ENCODE measurements at places on chromosomes 16 and 17.

GRCh38 chr17:78819806-78820792 lies 20.5 kb downstream of the USP36 start:
- DNase-seq, result no peak

DNA sequence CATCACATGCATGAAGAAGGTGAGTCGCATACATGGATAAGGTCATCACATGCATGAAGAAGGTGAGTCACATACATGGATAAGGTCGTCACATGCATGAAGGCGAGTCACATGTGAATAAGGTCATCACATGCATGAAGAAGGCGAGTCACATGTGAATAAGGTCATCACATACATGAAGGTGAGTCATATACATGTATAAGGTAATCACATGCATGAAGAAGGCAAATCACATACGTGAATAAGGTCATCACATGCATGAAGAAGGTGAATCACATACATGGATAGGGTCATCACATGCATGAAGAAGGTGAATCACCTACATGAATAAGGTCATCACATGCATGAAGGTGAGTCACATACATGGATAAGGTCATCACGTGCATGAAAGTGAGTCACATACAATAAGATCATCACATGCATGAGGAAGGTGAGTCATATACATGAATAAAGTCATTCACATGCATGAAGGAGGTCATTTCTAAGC lies 105.1 kb upstream of the SDK2 start:
- DNase-seq, result no peak

DNA sequence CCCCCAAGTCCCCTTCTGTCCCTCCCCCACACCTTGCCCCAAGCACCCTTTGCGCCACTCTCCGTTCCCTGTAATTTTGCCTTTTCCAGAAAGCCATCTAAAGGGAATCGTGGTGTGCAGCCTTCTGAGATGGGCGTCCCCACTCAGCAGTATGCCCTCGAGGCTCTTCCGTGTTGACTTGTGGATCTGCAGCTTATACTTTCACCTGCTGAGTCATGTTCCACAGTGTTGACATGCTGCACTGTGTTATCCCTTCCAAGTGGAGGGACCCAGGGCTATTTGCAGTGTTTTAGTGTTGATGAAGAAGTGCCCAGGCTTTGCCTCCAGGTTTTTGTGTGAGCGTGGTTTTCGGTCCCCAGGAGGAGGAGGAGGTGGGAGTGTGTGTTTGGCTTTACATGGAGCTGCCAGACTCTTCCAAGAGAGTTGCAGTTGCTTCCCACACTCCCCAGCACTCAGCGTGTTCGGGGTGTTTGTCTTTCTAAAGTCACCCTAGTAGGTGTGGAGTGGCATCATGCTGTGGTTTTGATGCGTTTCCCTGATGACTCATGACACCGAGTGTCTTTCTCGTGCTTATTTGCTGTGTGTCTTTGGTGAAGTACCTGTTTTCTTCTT lies 32.1 kb upstream of the JPT2 start:
- DNase-seq, result no peak

- DNase-seq, result no peak
Measured at GRCh38 chr17:44137891-44138709, 3.6 kb upstream of the HROB start.

- DNase-seq, result no peak
Measured at GRCh38 chr17:28916302-28916934, 13.5 kb upstream of the DHRS13 start.

DNA sequence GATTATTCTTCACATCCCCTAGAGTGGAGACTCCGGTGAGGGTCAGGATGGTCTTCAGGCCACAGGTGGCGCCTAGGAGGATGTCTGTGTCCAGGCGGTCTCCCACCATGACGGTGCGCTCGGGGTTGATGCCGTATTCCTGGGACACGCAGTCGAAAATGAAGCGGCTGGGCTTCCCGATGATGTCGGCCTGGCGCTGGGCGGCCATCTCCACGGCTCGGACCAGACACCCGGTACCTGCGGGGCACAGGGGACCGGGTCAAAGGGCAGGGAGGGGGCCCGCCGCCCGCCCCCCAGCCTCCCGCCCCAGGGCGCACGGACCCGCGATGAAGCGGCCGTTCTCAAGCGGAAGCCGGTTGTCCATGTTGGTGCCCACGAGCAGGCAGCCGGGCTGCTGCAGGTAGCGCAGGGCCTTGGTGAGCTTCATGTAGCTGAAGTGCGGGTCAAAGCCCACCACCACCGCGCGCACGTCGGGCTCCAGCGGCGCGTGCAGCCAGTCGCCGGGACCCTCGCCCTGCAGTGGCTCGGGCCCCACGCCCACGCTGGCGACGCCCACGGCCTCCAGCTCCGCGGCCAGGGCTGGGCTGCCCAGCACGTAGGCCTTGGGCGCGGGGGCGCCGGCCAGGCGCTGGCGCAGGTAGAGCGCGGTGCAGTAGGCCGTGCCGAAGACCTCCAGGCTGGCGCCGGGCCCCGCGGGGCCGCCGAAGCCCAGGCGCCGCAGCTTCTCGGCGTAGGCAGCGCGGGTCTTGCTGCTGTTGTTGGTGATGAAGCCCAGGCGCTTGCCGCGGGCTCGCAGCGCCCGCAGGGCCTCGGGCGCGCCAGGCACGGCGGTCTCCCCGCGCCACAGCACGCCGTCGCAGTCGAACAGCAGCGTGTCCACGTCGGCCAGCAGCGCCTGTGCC lies 572 bp downstream of the PGP start:
- DNase-seq, result no peak

DNA sequence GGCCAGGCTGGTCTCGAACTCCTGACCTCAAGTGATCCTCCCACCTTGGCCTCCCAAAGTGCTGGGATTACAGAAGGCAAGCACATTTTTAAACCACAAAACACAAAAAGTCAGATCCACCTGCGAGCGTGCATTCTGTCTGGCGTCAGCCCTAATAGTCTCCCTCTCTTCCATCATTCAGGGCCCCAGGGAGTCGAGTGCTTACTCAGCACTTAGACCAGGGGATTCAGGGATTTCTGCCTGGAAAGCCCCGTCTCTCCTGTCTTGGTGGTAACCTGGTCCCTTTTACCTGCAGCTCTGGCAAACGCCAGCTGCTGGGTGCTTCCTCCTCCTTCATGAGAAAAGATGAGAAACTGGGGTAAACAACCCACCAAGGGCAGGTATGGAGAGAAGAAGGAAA lies 443.1 kb downstream of the SOX9 start:
- no peak for DNase-seq

- DNase-seq, result no peak
Measured at GRCh38 chr17:2312736-2313135, 9.0 kb downstream of the SRR start.

GRCh38 chr17:81179220-81179619 lies 13.2 kb upstream of the AATK start:
- DNase-seq, result no peak

DNA sequence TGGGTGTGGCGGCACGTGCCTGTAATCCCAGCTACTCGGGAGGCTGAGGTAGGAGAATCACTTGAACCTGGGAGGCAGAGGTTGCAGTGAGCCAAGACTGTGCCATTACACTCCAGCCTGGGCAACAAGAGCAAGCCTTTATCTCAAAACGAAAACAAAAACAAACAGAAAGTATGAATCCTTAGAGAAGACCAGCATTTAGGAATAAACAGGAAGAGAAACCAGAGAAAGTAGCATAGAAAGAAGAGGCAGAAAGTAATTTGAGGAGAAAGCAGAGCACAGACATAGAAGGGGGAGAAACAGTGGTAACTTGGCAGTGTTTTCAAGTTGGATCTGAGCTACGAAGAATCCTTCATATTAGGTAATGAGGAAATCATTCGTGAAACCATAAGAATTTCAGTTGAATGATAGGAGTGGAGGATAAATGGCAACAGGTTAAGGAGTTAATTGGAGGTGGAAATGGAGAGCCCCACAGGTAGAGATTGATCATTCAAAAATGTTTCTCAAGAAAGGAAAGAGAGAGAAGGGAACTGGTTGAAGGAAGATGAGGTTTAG lies 9.7 kb upstream of the CCL2 start:
- DNase-seq, result no peak

DNA sequence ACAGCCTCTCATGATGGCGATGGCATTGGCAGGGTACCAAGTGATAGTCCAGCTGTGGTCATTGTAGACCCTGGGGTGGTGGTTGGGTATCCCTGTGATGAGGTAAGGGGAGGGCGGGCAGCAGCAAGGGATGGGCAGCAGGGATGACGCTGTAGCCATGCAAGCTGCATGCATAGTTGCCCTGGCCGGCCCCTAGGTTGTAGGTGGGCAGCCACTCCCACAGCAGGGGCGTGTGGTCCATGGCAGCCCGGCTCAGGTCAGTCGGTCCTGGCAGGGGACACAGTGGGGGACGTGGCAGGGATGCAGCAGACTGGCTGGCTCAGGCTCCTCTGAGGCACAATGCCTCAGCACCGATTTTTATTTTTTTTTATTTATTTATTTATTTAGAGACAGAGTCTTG lies 8.7 kb downstream of the DRC3 start:
- DNase-seq, result no peak

DNA sequence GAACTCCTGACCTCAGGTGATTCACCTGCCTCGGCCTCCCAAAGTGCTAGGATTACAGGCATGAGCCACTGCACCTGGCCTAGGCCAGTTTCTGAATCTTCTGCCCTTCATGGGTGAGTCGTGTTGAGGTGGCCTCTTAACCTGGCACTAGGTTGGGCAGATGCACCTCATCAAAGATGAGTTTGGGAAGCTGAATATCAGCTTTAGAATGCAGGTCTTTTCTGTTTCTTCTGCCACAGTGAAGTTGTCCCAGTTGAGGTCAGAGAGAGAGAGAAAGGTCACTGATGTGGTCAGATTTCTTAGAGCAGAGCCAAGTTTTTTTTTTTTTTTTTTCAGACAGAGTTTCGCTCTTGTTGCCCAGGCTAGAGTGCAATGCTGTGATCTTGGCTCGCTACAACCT lies 111.3 kb upstream of the WSCD1 start:
- DNase-seq, result no peak

DNA sequence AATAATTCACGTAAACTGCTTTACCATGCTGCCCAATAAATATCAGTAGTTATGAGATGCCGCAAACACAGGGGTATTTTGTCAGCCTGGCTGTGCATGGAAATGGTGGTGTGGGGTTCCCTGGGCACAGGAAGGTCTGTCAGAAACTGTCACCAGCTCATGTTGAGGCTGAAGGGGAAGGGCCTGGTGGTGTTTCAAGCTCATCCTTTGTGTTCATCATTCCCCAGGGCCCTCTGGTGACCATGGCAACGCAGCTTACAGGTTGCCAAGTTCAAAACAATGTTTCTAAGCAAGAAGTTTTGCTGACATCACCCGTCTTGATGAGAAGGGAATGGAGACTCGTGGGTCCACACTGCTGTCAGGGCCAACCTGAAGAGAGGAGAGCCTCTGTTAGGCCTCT lies 348.9 kb upstream of the C16orf82 start:
- DNase-seq, result no peak

- DNase-seq, result no peak
Measured at GRCh38 chr17:49823614-49824013, 24.3 kb downstream of the TAC4 start.

DNA sequence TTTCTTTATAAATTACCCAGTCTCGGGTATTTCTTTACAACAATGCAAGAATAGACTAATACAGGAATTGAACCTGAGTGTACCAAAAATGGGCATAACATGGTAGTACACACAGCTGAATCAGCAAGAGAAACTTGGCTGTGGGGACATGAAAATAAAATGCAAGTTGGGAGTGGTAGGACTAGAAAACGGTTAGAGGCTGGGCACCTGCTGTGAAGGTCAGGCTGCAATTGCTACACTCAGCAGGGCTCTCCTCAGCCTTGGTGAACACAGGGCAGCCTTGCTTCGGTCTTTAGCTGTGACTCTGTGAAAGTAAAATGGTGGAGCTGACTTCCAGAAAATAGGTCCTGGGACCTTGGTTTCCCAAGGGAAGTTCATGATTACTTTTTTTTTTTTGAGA lies 45.6 kb downstream of the CNGB1 start:
- DNase-seq, result no peak

DNA sequence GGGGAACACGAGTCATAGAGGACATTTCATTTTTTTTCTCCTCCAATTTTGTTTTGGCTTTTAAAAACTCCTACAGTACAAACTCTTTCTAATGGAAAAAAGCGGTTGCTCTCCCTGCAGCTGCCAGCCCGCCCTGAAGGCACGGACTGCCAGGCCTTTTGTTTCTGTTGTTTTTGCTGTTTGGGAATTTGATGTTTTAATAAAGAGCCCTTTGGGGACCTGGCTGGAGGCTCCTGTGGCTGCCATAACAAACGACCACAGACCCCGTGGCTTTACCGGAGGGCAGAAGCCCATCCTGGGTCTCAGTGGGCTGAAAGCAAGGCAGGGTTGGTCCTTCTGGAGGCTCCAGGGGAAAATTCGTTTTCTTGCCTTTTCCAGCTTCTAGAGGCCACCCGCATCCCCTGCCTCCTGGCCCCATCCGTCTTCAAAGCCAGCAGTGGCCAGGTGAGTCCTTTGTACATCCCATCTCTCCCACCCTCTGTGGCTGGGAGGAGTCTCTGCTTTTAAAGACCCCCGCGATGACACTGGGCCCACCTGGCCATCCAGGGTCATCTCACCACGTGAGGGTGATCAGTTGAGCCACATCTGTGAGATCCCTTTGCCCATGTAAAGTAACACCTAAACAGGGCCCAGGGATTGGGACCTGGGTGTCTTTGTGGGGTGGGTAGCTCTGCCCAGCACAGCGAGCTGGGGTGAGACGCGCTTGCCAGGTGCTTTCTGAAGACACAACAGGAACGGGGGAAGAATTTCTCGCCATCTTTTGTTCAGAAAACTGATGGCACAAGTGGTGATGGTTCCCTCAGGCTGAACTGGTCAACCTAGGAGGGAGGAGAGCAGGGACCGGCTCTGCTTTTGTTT lies 113.9 kb downstream of the BANP start:
- DNase-seq, result no peak

DNA sequence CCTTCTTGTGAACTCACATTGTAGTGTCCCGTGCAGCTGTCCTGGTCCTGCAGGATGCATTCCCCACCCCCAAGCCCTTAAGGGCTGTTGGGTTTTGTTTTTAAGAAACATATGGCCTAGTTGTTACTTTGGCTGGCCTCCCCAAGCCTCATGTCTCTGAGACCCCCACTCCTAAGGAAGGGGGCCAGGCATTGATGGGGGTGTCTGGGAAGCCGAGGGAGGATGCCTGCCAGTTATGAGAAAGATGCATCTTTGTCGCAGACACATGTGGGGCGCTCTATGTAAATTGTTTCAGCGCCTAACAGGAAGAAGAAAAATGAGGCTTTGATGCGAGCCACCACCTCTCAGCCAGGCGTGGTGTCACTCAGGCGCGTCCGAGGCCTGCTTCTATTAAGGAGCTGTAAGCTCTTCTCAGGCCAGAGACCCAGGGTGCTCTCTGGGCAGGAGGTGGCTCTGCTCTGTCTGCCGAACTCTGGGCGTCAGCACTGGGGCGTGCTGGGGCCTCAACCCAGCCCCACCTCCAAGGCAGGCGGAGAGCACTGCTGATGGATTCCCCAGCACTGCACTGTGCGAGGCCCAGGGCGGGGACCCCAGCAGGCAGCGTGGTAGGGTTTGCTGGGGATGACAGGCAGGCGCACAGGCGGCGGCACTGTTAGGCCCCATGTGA lies 70.6 kb downstream of the SREBF1 start:
- DNase-seq, result peak; percentile 77

GRCh38 chr16:3127745-3128144 lies 7.1 kb upstream of the ZNF213 start:
- no peak for DNase-seq

DNA sequence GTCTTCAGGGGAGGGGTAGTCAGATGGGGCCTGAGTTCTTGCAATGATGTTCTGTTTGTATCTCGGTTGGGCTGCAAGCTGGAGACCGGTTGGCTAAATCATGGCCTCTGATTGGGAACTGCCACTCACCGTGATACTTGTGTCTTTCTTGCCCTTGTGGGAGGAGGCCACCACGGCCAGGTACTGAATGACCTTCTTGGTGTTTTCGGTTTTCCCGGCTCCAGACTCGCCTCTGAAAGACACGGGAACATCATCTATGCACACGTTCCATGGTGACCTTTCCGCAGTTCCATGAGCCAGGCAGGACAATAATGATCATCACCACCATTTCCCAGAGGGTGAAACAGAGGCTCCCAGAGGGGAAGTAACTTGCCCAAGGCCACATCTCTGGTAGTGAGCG lies 70.3 kb downstream of the MYH11 start:
- no peak for DNase-seq
